ENCODE measurements at places on chromosomes 11 and 22.

GRCh38 chr11:1927848-1928469 is 8.5 kb downstream of the TNNT3 start:
- no peak for DNase-seq

DNA sequence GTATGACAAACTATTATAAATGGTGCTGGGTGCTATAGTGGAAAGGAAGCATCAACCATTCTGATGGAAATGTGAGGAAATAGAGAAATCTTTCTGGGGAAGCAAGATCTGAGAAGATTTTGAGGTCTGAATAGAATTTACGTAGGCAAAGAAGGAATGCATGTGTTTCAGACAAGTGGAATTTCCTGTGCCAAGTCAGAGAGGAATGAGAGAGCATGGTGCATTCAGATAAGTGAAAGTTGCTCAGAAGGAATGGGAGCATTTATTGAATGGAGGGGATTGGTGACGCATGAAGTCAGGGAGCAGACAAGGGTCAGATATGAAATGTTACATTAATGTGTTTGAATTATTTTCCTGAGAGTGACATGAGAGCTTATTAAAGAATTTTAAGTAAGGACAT is 725.5 kb downstream of the METTL15 start:
- no peak for DNase-seq

DNA sequence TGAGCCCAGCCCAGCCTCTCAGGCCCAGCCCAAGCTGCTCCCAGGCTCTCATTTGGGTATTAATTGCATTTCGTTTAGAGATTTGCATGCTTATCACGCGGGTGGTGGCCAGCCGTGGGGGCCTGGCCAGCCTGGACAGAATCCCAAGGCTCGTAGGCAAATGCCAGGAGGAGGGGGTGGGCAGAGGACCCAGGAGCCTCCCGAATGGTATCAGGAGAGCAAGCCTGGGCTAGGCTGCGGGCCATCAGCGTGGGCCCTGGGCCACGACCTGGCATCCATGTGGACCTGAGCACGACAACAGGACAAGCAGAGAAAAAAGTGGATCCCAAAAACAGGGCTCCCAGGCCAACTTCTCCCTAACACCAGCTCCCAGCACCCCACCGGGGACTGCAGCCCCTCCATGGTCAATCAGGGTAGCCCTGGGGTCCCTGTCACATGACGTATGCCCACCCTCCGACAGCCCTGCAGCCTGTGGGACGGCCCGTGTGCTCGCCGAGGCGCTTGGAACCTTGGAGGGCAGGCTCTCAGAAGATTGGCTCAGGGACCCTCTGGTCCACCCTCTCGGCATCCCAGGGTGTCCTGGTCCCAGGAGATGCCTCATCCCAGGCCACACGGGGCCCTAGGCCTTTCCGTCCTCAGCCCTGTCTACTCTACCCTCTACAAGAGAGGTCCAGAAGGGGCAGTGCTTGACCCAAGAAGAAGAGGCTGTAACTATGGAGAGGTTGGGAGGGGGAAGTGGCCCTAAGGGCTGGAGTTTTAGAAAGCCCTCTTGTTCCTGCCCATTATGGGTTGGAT is 8.8 kb downstream of the ASCL2 start:
- no peak for DNase-seq

- DNase-seq = no peak
Measured at GRCh38 chr11:105296806-105297205, 157.2 kb upstream of the CARD18 start.

DNA sequence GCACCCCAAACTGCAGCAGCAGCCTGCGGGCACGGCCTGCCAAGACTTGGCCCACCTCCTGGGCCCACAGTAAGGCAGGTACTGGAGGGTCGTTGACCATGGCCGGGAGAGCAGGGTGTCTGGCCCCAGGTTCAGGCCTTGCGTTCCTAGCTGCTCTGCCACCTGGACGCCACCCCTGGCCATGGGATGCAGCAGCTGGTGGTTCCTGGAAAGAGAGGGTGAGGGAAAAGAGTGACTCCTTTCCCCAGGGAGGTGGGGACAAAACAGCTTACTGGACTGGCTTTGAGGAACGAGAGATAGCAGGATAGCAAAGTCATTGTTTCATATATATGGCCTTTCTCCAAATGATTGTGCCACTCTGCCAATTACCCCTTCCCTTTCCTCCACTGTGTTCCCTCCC is 1.8 kb downstream of the BSCL2 start:
- no peak for DNase-seq

DNA sequence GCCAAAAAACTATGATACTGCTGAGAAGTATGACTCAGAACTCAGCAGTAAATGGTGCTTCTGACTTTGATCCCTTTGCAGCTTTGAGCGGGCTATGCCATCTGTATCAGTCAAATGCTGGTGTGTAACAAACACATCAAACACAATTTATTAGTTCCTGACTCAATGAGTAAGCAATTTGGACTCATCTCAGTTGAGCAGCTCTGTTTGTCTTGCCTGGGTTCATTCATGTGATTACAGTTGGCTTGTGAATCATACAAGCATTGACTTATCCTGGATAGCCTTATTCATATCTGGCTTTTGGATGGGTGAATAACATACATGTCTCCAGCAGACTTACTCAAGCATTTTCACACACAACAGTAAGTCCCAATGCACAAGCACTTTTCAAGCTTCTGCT is 858.8 kb downstream of the METTL15 start:
- DNase-seq = no peak

GRCh38 chr22:37033605-37034430 is 14.3 kb downstream of the MPST start:
- DNase-seq = no peak

- DNase-seq = peak; percentile 74
Measured at GRCh38 chr11:76614471-76615179, 55.9 kb downstream of the LRRC32 start.

DNA sequence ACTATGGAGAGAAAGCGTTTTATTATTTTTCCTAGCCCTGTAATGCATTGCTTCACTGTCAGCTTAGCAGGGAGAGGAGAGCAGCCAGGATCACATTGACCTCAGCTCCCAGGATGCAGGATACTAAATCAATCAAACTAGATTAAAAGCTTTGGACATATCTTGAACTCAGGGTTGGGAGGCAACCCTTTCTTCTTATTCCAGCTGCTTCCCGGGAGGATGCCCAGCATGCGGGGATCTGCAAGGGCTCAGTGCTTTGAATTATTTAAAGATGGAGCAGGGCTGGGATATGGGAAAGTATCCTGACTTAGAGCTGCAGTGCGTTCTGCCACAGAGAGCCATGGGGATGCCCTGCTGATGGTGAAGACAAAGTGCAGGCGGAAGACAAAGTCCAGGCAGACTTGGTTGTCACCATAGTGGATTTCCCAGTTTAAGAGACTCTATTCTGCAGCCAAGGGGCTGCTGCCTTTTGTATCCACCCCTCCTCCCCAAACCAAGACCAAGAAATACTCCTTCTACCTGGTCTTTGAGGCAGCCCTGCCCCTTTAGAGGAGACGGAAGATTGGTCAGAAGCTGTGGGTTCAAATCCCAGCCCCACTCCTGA is 1035.0 kb downstream of the TBC1D22A start:
- no peak for DNase-seq

DNA sequence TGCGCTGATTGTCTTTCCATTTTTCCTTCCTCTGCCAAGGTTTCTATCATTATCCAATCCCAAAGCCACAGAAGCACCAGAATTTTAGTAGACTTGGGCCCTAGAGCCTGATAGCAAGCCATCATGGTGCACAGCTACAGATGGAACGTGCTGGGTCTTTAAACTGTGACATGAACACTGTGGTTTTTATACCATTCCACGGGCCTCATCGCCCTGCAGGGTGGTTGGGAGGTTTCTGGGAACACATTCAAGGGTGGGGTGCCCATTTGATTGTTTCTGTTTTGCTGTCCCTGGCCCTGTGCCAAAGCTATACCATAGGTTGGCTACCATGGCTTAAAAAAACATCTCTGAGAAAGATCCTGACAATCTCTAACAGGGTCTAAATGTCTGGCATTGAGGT is 151.9 kb downstream of the CACNA1I start:
- no peak for DNase-seq

DNA sequence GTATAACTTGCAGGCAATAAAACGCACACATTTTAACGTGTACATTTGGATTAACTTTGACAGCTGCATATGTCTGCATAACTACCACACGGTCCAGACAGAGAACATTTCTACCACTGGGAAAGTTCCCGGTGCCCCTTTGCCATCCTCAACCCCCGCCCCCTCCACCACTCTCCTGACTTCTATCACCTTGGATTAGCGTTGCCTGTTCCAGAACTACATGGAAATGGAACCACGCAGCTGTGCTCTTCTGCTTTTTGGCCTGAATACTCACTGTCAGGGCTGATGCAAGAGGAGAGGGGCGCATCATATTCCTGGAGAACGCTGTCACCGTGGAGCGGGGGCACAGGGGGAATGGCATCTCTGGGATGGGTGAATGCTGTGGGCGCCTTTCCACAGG is 62.1 kb downstream of the LRP5 start:
- DNase-seq = no peak

- DNase-seq = no peak
Measured at GRCh38 chr11:128827191-128827893, 39.8 kb downstream of the KCNJ1 start.

GRCh38 chr11:120501976-120502755 is 9.4 kb upstream of the GRIK4 start:
- DNase-seq = no peak

GRCh38 chr22:32378707-32379272 is 21.1 kb downstream of the RFPL3 start:
- no peak for DNase-seq

- DNase-seq = no peak
Measured at GRCh38 chr11:84437071-84437980, 1151.2 kb upstream of the CCDC90B start.

GRCh38 chr11:58844361-58845005 is at the start of gene GLYATL2:
Gene GLYATL2, minus strand, starts transcription at chr11:58844704. Its CDS starts 5,092 bp downstream, at chr11:58839612.
- DNase-seq = no peak

DNA sequence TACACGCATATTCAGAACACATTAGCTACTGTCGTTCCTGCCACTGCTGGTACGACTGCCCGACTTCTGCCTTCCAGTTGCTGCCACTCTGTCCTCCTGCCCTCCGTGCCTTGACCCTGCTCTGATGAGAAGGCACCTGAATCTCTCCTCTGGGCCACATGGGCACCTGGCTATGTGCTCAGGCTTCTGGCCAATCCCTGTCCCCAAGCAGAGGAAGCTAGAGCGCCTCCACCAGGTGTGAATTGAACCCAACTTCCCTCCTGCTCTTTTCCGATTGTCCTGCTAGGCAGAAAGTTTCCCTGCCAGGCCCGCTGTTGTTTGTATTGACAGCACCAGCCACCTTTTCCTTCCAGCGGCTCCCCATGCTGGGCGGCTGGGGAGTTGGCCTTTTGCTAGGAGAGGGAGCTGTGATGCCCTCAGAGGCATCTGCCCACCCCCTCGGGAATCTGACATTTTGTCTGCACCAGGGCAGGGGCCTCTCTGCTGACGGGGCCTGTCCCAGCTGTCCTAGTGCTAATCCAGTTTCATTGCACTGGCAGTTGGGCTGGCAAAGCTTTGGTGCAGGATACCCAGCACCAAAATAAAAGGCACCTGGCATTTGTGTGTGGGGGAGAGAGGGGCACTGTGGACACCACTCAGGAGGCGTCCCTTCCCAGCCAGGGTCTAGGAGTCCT is 118.0 kb downstream of the GRIK4 start:
- DNase-seq = no peak

GRCh38 chr22:30079952-30080533 is at the start of gene HORMAD2:
Gene HORMAD2, plus strand, starts transcription at chr22:30080464. Its CDS starts 13,489 bp downstream, at chr22:30093953.
- no peak for DNase-seq

GRCh38 chr11:130908770-130909625 is 7.3 kb downstream of the SNX19 start:
- DNase-seq = no peak

GRCh38 chr22:49734882-49735281 is 92.8 kb downstream of the BRD1 start:
- DNase-seq = no peak

DNA sequence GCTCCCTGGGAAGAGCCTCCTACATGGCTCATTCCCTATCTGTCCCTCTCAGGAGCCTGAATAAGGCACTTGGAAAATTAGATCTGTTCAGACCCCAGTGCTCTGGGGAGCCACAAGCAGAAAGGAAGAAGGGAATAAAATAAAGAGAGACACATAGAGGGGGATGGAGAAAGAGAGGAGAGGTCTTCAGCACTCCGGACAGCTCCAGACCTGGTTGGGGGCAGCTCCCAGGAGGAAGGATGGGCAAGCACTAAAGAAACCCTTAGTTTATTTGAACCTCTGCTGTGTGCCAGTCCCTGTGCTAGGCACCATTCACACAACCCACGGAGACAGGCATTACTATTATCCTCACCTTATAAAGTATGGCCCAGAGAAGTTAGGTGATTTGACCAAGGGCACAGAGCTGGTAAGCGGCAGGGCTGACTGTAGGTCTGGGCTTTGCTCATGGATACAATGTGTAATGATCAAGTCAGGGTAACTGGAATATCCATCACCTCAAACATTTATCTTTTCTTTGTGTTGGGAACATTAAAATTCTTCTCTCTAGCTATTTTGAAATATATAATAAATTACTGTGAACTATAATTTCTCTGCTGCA is 53.7 kb upstream of the LRRC32 start:
- DNase-seq = no peak

- no peak for DNase-seq
Measured at GRCh38 chr22:34067031-34067430, 146.8 kb upstream of the LARGE1 start.

GRCh38 chr11:123241874-123242543 is 47.0 kb upstream of the CLMP start:
- DNase-seq = no peak

DNA sequence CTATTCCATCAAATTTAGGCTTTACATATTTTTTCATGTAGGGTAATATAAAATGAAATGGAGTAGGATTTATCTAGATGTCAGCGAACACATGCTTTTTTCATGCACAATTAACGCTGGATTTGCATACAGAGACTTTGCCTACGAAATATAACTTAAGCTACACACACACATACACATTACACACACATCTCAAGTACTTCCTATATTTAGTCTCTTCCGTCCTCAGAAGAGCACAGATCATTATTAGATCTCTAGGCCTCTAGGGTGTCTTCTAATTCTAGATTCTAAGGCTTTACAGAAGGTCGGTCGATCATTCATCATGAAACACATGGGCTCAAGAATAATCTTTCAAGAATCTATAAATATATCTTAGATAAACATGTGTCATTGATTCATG is 3.8 kb upstream of the MS4A13 start:
- DNase-seq = no peak

- no peak for DNase-seq
Measured at GRCh38 chr22:38479096-38479837, 11.4 kb downstream of the KDELR3 start.

DNA sequence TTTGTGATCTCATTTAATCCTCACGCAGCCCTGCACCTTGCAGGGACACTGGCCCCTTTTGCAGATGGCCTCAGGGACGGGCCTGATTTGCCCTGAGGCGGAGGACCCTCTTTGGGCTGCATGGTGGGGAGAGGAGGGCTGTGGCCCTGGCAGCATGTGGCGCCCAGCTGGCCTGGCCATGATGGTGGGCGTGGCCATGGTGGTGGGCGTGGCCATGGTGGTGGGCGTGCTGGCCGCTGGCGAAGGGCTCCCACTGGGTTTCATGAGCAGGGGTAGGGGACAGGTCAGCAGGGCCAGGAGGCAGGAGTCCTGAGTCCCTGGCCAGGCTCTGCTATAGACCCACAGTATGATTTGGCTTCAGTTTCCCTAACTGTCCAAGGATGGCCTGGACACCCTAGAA is 13.1 kb downstream of the WNT11 start:
- DNase-seq = no peak

- no peak for DNase-seq
Measured at GRCh38 chr22:35218079-35218478, 39.2 kb upstream of the HMGXB4 start.

All from heart right ventricle (tissue), 16 donors.